ENCODE measurements at places on chromosomes 12 and 14.

DNA sequence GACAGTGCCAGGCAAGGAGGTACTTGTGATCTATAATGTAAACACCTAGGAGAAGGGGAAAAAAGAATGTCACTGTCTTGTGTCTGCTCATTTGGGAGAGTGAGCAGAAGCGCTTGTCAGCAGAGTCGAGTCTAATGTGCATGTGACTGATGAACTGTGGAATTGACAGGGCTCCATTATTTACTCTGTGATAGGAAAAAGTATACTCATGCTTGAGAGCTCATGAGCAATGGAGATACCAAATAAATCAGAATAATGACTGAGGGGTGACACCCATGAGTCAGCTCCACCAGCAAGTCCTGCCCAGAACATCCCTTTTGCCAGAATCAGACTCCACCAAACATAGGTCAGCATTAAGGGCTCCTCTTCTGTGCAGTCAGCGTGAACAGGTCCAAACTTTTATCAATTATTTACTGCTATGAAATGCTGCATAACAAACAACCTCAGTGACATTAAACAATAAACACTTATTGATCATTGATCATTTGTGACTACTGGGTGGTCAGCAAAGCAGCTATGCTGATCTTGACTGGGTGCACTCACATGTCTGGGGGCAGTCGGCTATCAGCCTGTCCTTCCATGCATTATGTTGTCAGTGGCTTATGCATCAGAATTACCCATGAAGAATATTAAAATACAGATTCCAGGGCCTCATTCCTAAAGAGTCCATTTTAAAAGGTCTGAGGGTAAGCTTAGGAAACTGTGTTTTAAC is 29.2 kb upstream of the WSCD2 start:
- no peak for DNase-seq

- DNase-seq = peak; percentile 76
These were observed 101.2 kb upstream of the SLC38A2 start for GRCh38 chr12:46473634-46474329.

- peak; percentile 65 for DNase-seq
These were observed 11.8 kb downstream of the COPS7A start for GRCh38 chr12:6735448-6736191.

- no peak for DNase-seq
These were observed 91.0 kb downstream of the RBM19 start for GRCh38 chr12:113874999-113875561.

- DNase-seq = peak; percentile 69
These were observed 283 bp downstream of the VIPAS39 start for GRCh38 chr14:77457115-77457521.

DNA sequence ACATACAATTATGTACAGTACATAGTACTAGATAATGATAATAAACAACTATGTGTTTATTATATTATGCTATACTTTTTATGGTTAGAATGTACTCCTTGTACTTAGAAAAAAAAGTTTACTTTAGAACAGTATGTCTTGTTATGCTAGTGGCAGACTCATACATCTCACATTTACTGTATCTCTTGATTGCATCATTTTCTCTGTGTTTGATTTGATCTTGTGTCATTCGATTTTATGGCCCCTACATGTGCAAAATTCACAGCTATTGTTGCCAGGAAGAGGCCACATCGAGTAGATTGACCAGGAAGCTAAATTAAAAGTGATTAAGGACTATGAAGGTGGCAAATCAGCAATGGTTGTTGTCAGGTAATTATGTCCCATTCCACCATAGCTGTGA is 153.0 kb downstream of the PCNX1 start:
- DNase-seq = no peak

GRCh38 chr12:89160716-89161123 is 191.6 kb downstream of the DUSP6 start:
- no peak for DNase-seq

- DNase-seq = peak; percentile 61
These were observed 472.2 kb downstream of the RAD51B start for GRCh38 chr14:68291820-68292219.
